ENCODE measurements at places on chromosomes 7 and 10. TPM values are rescaled to one million over a fixed set of nuclear protein-coding genes. Genes with fewer than 3 reads are reported as not detected.

ANKRD7 gene
- 0.03 TPM for polyA plus RNA-seq

DIP2C gene
- 3.6 TPM for polyA plus RNA-seq

SPDYE2 gene
- not detected for polyA plus RNA-seq

MYL10 gene
- not detected for polyA plus RNA-seq

SOSTDC1 gene
- polyA plus RNA-seq: 1.1 TPM

SEMA3D gene
- polyA plus RNA-seq: 0.57 TPM

ZNF398 gene
- 3.0 TPM for polyA plus RNA-seq

GRCh38 chr7:134420424-134421125, 38.3 kb downstream of the AKR1B1 start:
- peak; percentile 71 for DNase-seq

DNA sequence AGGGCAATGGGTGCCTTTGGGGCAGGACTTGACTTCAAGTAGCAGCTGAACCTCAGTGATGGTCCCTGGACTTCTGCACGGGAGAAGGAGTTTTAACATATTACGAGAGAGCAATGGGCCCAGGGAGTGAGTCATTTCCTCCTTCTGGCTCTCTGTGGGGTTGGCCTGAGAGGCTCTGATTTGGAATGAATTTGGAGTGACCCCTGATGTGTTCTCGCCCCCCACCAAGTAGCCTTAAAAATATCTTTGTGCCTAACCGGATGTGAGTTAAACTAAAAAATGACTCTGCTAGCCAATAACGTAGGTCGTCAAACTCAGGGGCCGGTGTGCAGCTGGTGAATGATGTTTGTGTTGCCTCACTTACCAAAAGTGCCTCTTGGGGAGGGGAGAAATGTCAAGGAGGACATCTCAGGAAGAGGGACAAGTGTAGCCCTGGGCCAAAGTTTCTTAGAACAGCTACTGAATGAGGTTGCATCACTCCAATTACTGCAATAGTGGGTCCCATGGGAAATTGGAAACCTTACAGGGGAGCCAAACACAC, 656.6 kb downstream of the INHBA start:
- no peak for DNase-seq

GRCh38 chr10:77507291-77507880, 130.2 kb downstream of the KCNMA1 start:
- no peak for DNase-seq

DNA sequence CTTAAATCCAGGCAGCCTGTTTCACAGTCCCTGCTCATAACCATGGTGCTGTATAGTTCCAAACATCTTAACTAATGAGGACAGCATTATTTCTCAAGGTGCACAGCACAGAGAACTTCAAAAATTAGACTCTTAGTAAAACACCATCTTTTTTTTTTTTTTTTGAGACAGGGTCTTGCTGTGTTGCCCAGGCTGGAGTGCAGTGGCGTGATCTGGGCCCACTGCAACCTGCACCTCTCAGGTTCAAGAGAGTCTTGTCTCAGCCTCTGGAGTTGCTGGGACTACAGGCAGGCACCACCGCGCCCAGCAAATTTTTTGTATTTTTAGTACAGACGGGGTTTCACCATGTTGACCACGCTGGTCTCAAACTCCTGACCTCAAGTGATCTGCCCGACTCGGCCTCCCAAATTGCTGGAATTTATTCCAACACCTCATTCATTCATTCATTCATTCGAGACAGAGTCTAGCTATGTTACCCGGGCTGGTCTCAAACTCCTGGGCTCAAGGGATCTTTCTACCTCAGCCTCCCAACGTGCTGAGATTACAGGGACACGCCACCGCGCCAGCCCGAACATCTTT, 507 bp upstream of the TMEM254 start:
- DNase-seq: peak; percentile 5

DNA sequence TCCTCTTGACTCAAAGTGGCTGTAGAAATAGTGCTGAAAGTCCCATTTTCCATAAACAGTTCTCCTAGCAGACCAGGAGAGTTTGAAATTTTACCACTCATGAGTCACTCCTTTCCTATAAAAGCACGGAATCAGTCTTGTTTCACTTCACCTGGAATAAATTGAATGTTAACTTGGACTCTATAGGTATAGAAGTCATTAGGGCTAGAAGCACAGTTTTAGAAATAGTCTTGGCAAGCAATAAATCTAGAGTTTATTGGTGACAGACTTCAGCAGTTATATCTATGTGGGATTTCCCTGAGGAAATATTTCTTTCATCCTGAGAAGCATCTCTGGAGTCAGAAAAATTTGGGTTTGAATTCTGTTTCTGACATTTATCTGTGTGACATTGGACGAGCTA, 212.4 kb downstream of the RNLS start:
- no peak for DNase-seq

DNA sequence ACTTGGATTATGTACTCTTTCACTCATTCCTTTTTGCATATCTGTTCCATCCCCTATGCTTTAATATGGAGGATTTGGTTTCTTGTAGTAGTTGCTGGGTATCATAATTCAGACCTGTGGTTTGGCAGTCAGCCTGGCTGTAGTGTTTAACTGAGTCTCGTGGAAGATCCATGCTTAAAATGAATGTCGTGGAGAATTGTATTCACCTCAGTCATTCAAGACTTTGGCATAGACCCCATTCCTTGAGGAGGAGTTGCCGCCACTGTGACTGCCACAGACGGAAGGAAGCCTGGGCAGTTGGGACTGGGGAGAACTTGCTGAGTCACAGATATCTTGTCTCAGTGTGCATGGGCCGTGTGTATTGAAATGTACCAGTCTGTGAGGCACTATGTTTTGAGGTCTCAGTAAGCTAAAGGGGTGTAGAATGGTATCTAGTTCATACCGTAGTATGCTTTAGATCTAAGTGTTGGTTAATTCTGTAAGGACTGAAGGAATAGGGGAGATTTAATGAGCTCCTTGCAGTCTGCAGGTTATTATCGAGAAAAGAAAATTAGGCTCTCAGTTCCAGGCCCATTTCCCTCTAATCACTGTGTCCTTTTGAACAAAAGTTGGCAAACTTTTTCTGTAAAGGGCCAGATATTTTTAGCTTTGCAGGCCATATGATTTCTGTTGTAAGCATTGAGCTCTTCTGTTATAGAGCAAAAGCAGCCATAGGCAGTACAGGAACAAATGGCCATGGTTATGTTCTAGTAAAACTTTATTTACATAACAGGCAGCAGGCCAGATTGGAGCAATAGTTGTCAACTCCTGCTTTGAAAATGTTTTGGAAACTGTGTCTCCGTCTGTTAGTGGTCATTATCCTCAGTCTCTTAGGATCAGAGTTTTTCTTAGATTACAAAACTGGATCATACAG, 76.8 kb downstream of the TPST1 start:
- DNase-seq: peak; percentile 43

DNA sequence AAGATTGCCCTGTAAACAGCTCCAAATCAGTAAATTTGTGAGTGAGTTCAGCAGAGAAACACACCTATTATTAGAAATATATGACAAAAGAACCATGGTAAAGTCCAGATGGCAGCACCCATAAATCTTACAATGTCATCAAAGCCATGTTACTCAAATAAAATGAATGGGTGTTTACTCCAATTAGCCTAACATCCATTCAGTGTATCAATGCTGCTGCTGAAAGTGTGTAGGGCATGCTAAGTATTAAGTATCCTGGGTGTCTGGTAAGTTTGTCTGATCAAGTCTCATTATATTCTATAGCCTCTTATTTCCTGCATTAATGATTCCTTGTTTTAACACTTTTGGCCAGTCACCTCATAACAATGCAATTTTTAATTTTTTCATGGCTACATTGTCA, 185.5 kb upstream of the STEAP4 start:
- DNase-seq: no peak

GRCh38 chr7:94250987-94251386, 143.7 kb upstream of the COL1A2 start:
- DNase-seq: no peak

- DNase-seq: no peak
Observed at GRCh38 chr7:20385126-20385525, 54.4 kb downstream of the ITGB8 start.

DNA sequence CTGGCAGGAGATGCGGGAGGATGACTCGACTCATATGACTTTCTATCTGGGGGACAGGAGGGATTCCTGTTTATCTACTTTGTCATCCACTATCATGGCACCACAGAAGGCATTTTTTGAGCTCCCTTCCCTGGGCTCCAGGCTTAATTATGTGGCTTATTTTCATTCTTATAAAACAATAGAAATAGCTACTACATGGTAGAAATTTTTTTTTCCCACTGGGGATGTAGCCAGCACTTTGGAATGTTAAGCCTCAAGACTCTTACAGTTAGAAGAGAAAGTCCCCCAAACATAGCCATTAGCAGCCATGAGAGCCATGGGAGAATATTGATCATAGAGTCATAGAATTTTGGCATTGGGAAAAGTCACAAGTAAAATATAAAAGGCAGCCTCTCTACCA, 14.6 kb upstream of the FAM180A start:
- no peak for DNase-seq

DNA sequence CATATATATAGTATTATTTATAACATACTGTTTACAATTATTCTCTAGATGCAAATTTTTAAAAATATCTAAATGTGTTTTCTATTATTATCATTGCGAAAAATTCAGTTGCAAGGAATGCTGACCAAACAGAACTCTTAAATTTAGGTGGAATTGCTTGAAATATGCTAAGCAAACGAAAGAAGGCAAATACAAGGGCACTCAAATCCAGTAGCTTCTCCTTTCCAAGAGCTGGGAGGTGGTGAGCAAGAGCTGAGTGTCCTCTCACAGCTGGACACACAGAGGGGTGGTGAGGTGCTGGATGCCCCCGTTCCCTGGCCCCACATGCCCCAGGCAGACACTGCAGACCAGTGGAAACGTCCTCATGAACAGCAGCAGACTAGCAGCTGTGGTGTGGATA, 166.0 kb downstream of the TAX1BP1 start:
- DNase-seq: no peak

GRCh38 chr10:99115703-99116102, 119.9 kb downstream of the HPSE2 start:
- DNase-seq: no peak

DNA sequence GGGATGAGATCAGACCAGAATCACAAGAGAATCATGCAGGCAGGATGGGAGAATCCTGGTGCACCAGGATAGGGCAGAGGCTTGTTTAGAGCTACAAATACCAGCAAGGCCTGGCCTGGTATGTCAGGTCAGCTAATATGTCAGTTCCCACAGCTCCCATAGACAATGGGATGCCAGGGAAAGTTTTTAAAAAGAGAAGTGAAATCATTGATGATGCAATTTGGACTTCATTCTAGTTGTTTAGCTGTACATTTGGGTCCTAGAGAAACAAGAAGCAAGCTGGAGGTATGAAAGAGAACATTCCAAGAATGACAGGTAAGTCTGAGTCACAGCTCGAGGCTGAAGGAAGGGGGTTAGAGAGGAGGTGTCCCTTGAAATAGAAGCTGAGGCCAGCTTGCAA, 45.2 kb downstream of the GPR141 start:
- no peak for DNase-seq

- DNase-seq: no peak
Observed at GRCh38 chr7:41188163-41189130, 514.4 kb downstream of the INHBA start.

DNA sequence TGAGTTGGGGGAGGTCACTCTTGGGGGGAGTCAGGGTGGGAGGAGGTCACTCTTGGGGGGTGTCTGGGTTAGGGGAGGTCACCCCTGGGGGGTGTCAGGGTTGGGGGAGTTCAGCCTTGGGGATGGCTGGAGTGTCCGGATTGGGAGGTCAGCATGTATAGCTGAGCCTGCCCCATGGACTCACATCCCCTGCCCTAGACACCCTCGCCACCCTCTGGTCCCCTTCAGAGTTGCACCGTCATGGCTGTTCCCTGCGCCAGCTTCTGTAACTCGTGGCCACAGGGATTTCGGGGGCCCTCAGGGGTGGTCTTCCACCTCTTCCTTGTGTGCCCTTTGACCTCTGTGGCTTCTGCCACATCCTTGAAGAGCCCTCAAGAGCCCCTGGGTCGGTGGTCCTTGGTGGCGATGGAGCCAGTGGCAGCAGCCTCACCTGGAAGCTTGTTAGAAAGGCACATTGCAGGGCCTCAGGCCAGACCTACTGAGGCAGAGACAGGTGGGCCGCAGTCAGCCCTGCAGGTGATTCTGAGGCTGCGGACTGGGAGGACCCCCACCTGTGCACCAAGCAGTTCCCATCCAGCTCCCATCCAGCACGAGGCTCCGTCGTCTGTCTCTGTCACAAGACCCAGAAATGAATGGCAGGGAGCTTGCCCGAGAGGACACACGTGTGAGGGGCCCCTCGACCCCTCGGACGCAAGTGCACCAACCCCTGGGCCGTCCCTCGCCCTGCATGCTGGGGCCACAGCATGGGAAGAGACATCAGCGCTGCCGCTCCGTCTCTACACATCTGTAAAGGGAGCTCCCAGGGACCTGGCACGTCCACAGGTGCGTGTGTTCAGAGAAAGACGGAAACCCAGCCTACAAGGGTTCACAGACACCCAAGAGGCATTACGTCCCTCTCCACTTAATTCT, 44.7 kb upstream of the SUN1 start:
- no peak for DNase-seq

- DNase-seq: peak; percentile 27
Observed at GRCh38 chr10:28810057-28810870, 132.9 kb downstream of the BAMBI start.

GRCh38 chr10:75660823-75661222, 229.4 kb downstream of the LRMDA start:
- DNase-seq: peak; percentile 50

DNA sequence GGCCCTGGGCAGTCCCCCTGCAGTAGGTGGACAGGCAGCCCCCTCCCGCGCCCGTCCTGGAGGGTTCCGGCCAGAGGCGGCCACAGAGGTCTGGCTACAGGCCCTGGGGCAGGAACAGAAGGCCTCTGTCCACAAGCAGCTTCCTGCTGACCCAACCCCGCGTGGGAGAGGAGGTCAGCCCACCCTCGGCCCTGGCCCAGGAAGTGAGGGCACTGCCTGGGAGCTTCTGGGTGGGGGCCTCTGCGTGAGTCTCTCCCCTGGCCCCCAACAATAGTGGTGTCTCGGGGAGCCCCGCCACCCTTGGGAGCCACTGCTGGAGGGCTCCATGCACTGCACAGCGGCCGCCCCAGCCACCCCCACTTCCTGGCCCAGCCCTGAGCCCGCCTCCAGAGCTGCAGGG, 4.7 kb downstream of the MICALL2 start:
- DNase-seq: peak; percentile 22

DNA sequence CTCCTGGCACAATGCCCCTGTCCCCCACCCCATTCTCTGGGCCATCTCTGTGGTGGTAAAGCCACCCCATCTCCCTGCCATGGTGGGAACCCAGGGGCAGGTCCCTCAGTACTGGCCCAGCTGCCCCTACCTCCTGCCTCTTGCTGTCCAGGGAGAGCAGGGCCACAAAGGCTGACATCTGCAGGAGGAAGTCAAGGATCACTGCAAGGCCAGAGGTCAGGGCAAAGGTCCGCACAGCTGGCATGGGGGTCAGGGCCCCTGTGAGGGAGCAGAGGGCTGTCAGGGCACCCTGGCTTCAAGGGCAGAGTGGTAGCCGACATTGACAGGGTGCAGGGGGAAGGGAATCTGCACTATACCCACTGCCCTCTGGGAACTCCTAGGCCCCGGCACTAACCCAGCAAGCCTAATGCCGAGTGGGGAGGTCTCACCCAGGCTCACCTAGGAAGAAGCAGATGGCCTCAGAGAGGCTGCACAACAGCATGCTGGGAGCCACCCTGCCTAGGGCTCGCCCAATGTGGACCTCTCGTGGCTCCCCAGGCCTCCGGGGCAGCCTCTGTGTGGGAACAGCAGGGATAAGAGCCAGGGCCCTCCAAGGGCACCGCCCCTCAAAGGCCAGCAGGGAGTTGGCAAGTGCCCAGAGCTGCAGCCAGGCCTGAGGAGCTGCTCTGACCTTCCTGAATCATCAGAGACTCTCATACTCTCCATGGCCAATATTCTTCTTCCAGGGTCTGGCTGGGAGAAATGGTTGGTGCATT, 7.7 kb downstream of the NPC1L1 start:
- no peak for DNase-seq

GRCh38 chr10:131749767-131750142, 151.1 kb upstream of the PPP2R2D start:
- no peak for DNase-seq
